ENCODE measurements at places on chromosomes 11 and 22.

GRCh38 chr22:44693756-44694155 is 8.2 kb upstream of the PRR5 start:
- DNase-seq, result no peak

- no peak for DNase-seq
These were observed 1098.0 kb downstream of the BRD1 start for GRCh38 chr22:48729499-48730171.

- DNase-seq, result no peak
These were observed 311.6 kb upstream of the PITPNB start for GRCh38 chr22:28230671-28231070.

GRCh38 chr11:16737818-16738192 is 642 bp upstream of the C11orf58 start:
- no peak for DNase-seq

DNA sequence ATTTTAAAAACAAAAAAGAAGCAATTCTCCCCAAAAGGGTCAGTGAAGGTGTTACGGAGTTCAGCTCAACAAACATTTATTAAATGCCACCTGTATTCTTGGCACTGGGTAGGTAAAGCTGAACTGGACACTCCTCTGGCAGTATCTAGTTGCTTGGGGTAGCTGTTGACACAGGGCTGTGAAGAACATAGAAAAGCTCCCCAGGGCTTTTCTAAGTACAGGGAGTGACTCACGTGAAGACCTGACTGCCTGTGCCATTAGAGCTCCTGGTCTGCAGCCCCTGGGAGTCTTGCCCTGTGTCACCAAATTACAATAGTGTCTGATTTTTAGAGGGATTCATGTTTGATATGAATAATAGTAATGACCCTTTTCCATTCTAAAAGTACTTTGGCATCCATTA is 43.6 kb downstream of the COA4 start:
- no peak for DNase-seq

Measured in NAMALWA (cell line).